CD4-positive, alpha-beta T cell treated with Interleukin-10 for 1 hour (primary cell): ENCODE measurements at places on chromosomes 6 and 20.

DNA sequence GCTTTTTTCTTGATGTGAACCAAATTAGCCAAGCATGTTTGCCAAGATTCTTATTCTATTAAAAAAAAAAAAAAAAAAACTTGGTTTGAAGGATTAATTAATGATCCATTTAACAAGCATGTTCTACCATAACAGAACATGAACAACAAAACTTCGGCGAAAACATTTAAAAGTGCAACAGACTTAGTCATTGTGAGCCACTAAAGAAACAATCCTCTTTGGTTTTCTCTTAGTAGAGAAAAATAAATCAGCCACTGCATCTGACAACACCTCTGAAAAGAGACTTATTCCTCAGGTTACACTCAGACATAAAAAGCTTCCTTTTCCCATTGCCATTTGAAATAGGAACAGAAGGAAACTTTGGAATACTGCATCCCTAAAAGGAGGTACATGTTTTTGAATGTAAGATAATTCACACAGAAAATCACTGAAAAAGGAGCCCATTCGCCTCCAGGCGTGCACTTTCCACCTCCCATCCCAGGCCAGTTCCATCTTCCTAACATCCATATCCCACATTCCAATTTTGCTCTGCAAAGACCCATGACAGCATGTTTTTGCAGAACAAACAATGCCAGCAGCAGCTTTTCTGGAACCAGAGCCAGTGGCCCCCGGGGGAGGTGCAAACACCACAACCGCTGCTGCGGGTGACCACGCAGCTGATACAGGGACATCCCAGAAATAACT is 79.5 kb downstream of the ZMYND8 start:
- no peak for DNase-seq

GRCh38 chr20:32984196-32984595 is 20.0 kb downstream of the SUN5 start:
- no peak for DNase-seq

DNA sequence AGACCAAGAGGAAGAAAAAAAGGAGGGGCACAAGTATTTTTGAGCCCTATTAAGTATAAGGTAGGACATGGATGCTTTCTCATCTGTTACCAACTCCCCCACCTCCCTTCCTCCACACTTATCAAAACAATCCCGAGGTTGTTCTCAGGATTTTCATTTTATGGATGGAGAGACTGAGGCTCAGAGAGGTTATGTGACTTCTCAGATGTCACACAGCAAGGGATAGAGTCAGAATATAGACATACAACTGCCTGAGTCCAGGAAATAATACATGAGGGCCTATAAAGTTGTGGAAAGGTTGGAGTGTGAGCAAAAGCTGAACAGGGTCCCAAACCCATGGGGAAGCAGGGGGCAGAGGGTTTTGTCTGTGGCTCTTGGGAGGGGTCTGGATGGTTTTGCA is 19.3 kb downstream of the KCNK17 start:
- DNase-seq = no peak

- DNase-seq = no peak
Observed at GRCh38 chr20:46674253-46675083, 14.8 kb downstream of the TP53RK start.

- no peak for DNase-seq
Observed at GRCh38 chr6:167798453-167798852, 28.3 kb upstream of the AFDN start.

GRCh38 chr6:31933537-31933936 is 6.0 kb downstream of the C2 start:
- no peak for DNase-seq

- no peak for DNase-seq
Observed at GRCh38 chr6:94133106-94133505, 713.7 kb upstream of the EPHA7 start.

- DNase-seq = no peak
Observed at GRCh38 chr6:115821798-115822197, 238.9 kb downstream of the FRK start.

DNA sequence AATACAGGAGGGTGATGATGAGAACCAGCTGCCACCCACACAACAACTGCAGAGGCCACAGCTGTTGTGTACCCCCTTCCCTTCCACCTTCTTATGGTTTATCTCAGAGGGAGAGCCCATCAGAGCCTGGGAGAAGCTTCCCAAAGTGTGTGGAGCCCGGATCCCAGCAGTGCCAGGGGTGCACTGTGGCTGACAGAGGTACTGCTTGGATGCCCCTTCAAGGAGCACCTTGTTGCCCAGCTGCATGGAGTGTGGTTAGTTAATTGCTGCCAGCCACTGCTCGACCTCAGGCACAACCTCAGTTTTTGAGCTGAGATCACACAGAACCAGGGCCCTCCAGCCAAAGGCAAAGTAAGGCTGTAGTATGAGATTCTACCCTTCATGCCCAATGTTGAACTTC is 13.0 kb downstream of the PI3 start:
- no peak for DNase-seq

DNA sequence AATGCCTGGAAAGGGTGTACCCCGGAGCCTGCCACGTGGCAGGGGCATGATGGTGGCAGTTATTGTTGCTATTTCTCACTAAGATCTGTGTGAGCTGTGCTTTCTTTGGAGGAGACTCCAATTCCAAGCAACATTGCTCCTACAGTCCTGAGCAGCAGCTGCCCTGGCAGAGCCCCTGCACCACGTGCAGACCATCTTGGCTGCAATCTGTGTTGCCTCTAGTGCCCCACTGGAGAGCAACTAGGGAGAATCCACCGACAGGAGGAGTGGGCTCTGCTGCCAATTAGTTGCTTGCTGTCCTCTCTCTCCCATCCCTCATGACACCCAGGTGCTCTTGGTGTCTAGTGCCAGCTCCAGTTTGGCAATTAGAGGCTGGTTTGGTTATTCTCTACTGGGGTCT is 116.0 kb downstream of the PXDC1 start:
- DNase-seq = no peak

GRCh38 chr6:17907406-17908229 is 79.8 kb downstream of the KIF13A start:
- DNase-seq = peak; percentile 19

GRCh38 chr6:24967211-24967610 is 31.5 kb upstream of the RIPOR2 start:
- no peak for DNase-seq

DNA sequence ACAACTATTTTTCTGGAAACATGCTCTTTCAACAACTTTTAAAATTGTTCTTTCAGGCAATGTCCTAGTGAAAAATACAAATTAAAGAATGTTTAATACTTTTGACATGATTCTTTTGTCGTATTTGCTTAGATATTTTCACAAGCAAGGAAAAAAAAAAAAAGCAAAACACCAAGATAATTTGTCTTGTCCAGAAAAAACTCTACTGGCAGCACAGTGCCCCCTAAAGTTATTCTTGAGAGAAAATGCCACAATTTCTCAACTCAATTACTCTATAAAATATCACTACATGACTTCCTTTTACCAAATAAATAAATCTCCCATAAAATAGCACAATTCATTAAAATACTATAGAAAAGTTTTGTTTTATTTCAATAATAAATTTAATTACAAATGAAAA is 652.5 kb upstream of the EPHA7 start:
- no peak for DNase-seq

DNA sequence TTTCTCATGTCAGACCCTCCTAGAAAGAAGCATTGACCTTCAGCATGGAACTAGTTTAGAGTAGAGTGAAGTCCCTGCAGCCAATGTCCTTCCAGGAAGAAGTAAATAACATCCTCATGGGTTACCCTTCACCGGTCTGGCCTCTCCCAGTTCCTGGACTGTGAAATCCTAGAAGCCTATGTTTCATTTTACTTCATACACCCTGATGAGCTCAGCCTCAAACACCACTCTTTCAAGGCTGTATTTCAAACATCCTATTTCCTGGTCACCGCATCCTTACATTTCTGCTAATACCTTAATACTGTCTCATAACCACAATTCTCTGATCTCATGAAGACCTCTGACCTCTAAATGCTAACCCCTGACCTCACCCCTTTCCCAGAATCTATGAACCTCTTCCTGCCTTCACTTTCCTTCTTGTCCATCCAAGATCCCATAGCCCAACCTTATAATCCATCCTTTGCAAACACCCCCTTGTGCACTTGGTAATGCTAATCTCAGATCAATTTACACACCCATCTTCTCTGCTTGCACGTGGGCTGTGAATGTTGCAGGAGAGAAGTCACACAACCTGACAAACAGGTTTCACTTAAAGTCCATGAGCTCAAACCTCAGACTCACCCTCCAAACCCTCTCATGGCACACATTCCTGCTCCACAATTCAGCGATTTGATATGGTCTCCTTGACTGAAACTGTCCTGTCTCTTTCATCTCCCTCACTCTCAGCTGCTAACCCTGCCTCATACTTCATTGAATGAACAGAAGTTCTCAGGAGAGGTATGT is 30.2 kb downstream of the SLC2A10 start:
- DNase-seq = no peak

- no peak for DNase-seq
Observed at GRCh38 chr20:60167812-60168211, 209.6 kb downstream of the CDH26 start.

DNA sequence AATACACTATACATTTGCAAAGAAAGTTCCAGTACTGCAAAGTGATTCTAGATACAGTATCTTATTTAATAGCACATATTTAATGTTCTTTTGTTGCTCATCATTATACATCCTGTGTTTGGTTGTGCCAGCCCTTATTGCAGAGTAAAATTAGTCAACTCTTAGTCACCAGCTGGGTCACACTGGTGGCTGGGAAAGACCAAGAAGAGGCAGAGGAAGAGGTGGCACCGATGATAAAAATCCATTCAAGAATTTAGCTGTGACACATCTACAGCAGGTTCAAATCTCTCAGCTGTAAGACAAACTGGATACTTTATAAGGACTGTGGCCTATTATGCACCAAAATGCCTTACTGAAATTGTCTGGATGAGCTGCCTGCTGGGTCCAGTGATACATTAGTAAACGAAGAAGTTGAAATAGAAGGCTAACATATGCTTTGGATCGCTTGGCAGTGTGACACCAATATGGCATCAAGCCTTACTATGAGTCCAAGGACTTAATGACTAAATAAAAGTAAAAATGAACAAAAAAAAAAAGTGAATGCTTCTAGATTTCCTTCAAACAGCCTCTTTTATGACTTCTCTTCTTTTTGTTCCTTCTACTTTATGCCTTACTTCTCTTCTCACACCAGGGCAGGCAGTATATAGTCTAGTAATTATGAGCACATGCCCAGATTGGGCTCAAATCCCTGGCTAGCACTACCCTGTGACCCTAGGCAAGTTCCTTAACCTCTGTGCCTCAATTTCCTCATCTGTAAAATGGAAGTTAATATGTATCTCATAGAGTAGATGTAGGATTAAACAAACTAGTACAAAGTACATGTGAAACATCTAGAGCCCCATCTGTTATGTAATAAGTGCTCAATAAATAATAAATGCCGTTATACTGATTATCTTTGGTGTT is 29.4 kb upstream of the RNF8 start:
- no peak for DNase-seq

- no peak for DNase-seq
Observed at GRCh38 chr20:48995589-48995988, 50.5 kb upstream of the CSE1L start.

- DNase-seq = no peak
Observed at GRCh38 chr6:69957985-69958559, 91.7 kb downstream of the COL19A1 start.

DNA sequence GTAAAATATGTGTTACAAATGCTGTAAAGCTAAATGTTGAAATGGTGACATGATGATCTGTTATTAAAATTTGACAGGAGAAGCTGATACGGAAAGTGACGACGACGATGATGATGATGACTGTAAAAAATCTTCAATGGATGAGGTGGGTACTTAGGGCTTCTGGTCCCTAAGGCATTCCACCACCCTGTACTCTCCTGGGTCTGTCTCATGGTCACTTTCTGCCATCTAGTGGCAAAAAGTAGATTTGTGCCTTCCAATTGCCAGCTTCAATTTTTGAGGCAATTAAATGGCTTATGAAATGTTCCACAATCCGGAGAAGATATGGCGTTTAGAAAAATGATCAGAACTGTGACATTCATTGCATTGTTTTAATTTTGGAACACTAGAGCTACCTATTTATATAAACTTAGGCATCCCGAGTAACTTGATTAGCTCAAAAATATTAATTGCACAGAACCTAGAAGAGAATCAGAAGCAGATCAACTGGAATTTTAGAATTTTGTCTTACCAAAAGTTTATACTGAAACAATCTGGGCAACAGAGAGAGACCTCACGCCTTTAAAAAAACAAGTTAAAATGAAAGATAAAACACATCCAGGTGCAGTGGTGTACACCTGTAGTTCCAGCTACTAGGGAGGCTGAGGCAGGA is 346.5 kb upstream of the PLCB4 start:
- peak; percentile 58 for DNase-seq

GRCh38 chr20:11776687-11777086 is 141.0 kb upstream of the BTBD3 start:
- no peak for DNase-seq

DNA sequence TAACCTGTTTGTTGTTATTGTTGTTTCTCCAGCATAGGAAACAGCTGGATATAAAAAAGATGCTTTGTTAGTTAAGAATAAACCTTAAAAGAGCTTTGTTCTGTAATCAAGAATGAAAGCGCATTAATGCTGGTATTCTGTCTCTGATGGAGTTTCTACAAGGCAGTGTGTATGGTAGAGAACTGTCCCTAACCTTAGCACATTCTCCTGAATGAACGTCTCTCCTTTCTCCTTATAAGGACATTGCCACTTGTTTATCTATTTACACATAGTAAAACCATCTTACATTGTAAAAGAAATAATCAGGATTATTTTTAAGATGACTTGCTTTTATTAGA is 33.8 kb upstream of the LCA5 start:
- DNase-seq = no peak

DNA sequence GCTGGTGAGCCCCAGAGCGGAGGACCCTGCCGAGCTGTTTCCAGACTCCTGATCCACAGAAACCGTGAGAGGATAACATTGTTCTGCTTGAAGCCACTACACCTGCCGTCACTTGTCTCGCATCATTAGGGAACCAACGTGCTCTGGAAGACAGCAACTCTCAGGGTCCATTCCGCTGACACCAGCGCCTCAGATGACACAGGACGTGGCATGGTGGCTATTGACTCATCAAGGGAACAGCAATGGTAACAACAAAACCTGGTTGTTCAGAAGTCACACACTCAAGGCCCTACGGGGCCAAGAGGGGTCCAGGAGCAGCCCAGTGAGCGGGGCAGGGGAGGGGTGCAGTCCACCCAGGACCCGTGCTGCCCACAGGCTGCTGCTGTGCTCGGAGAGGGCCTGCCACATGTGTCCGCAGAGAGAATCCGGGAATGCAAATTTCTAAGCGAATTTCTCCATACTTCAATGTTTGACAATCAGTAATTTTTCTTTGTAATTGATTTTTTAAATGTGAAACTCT is 110.4 kb downstream of the TTLL2 start:
- no peak for DNase-seq

- DNase-seq = peak; percentile 66
Observed at GRCh38 chr6:129251669-129252376, 368.9 kb downstream of the LAMA2 start.

DNA sequence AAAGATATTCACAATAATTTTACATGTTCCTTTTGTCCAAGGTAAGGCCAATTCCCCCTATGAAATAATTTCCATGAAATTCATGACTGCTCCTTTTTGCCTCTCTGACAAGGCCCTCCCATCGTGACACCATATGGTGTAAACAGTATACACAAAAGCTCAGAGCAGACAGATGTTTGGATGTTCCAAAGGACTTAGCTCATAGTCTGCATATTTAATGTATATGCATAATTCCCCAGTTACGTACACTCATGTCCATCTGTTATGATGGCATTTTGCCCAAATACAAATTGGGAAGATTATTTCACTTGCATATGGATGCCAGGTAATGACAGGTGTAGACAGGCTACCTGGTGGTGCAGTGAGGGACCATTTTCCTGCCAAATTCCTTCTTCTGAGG is 376.5 kb downstream of the KHDRBS2 start:
- no peak for DNase-seq
